ENCODE measurements at places on chromosomes 5 and 9. TPM values are rescaled to one million over a fixed set of nuclear protein-coding genes. Genes with fewer than 3 reads are reported as not detected.

GRCh38 chr9:35903049-35903448, 3.0 kb upstream of the HRCT1 start:
- H3K36me3 ChIP-seq = no peaks in the 10 kb centered on the region
- peaks cover 40% of the 10 kb centered on the region for H3K4me1 ChIP-seq
- no peak for DNase-seq
- no peak overlapping the region for H3K27ac ChIP-seq
- H3K4me3 ChIP-seq = no peak overlapping the region

PKN3 gene
- 5.5 TPM for total RNA-seq

DNA sequence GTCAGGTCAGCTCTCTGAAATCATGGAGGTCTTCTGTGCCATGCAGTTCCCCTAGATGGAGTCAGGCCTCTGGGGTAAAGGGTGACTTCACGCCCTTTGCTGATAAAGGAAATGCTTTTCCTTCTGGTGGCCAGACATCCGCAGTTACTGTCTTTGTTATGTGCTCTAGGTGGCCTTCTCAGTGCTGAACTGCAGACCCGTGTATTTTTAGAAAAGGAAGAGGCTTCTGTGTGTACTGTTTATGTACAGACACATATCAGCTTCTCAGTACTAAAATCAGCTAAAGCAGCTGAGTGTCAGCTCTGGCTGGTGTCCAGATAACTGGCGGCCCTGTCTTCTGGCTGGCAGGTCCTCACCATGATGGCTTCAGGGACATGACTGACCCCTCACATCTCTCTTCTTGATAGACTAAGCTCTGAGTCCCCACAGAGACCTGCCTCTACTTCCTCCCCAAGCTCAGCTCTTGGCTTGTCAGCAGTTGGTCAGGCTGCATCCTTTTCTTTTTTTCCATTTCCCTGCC, 75.3 kb downstream of the ARHGAP26 start:
- no peaks in the 10 kb centered on the region for H3K36me3 ChIP-seq
- H3K27ac ChIP-seq = peak overlapping the region; percentile 61
- H3K4me1 ChIP-seq = peaks cover 19% of the 10 kb centered on the region
- DNase-seq = peak; percentile 41
- H3K27me3 ChIP-seq = no peaks in the 10 kb centered on the region
- no peak overlapping the region for H3K4me3 ChIP-seq

DNA sequence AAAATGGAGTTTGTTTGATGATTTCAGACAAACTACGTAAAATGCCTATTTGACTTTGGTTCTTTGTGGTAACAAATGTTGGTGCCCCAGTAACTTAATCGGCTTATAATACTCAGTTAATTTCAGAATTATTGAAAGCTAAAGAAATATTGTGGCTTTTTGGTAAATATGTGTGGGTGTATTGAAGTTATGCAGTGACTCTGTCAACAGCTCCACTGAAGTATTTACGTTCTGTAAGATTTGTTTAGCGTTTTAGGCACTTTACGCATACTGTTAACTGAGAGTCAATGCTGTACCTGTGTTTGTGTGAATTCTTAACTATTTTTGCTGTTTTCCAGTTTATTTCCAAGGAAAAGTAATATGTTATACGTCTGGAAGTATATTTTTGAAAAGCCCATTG, 2.2 kb downstream of the RAD23B start:
- peak; percentile 7 for DNase-seq
- peak overlapping the region; percentile 85 for H3K4me3 ChIP-seq
- H3K4me1 ChIP-seq = no peaks in the 10 kb centered on the region

DNA sequence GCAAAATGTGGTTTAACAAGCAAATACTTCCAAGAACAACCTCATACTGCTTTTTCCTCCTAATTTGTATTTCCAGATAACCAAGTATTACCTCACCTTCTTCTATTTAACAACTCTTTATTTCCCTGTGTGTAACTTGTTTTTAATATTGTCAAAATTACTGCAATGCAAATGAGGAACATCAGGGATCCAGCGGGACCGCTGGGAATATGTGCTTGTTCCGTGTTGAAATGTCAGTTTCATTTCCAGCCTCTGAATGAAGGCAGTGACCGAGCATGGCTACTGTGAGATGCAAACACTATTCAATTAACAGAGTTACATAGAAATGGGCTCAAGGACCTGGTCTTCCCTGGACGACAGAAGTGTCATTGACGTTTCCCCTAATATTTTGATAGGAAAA, 110.8 kb upstream of the CTSL start:
- no peak for DNase-seq
- H3K27ac ChIP-seq = no peak overlapping the region
- H3K27me3 ChIP-seq = no peaks in the 10 kb centered on the region
- H3K4me1 ChIP-seq = peaks cover 16% of the 10 kb centered on the region

CTSL gene
- 84.5 TPM for total RNA-seq

- H3K4me3 ChIP-seq = no peak overlapping the region
- peaks cover 2% of the 10 kb centered on the region for H3K4me1 ChIP-seq
- H3K36me3 ChIP-seq = no peaks in the 10 kb centered on the region
Measured at GRCh38 chr5:33745101-33745770, 146.6 kb downstream of the ADAMTS12 start.

- no peaks in the 10 kb centered on the region for H3K4me1 ChIP-seq
- no peaks in the 10 kb centered on the region for H3K36me3 ChIP-seq
- H3K4me3 ChIP-seq = no peak overlapping the region
- no peaks in the 10 kb centered on the region for H3K27me3 ChIP-seq
Measured at GRCh38 chr9:69933445-69933844, 110.2 kb upstream of the MAMDC2 start.

HAUS6 gene
- 20.3 TPM for total RNA-seq

DNA sequence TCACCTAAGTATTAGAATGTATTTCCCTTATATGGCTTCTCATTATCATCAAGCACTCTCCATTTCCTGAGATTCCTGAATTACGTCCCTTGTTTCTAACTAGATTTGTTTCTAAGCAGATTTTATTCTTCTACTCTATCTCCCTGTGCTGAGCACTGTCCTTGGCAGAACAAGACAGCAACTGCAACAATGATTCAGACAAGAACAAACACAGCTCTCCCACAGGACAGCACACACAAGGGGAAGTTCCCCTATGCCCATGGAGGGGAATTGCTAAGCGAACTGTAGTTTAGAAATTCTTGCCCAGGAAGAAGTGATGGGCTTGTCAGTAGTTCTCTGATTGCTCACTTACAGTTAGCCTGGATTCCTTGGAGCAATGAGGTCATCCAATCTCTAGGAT, 759.9 kb downstream of the DTWD2 start:
- H3K4me1 ChIP-seq = no peaks in the 10 kb centered on the region
- H3K36me3 ChIP-seq = no peaks in the 10 kb centered on the region
- no peaks in the 10 kb centered on the region for H3K27me3 ChIP-seq
- no peak overlapping the region for H3K27ac ChIP-seq
- DNase-seq = no peak

MORN5 gene
- total RNA-seq = 18.7 TPM

- no peak for DNase-seq
- no peaks in the 10 kb centered on the region for H3K4me1 ChIP-seq
- H3K36me3 ChIP-seq = no peaks in the 10 kb centered on the region
- H3K27ac ChIP-seq = no peak overlapping the region
Measured at GRCh38 chr5:157603333-157604190, 28.0 kb upstream of the ADAM19 start.

EGR1 gene
- 18.0 TPM for total RNA-seq

DNA sequence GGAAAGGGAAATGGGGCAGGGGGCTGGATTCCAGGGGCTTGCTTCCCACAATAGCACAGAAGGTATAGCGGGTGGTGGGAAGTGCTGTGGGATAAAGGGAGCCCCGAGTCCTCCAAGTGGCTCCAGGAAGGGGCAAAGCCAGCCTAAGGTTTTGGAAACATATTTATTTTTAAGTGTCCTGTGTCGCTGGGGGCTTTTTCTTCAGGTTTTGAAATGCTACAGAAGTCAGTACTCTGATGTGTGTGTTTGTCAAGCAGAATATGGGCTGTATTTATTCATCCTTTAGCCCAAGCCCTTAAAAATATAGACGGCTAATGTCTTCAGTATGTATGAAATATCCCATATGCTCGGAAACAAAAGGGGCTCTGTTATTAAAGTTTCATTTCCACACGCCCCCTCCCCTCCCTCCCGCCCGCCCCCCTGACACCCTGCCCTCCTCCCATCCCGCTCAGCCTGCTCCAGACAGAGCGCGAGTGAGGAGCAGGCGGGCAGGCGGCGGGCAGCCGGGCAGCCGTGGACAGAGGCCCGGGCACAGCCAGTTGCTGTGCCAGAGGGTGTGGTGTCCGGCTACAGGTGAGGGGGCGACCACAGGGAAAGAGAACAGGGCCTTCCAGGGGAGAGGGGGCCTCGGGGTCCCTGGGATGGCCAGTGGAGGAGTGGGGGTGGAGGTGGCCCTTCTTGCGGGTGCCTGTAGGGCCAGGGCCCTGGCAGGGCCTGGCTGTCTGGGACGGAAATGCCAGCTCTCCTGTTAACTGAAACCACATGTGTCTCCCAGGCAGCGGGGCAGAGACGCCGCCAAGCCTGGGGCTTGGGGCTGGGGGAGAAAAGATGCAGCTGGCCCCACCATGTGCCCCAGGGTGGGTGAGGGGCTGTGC, 39.6 kb upstream of the SYNPO start:
- H3K27ac ChIP-seq = peak overlapping the region; percentile 92
- no peaks in the 10 kb centered on the region for H3K27me3 ChIP-seq
- no peaks in the 10 kb centered on the region for H3K36me3 ChIP-seq
- peak overlapping the region; percentile 40 for H3K4me3 ChIP-seq

GRCh38 chr5:77294185-77294584, 83.7 kb downstream of the PDE8B start:
- no peaks in the 10 kb centered on the region for H3K27me3 ChIP-seq
- H3K36me3 ChIP-seq = no peaks in the 10 kb centered on the region

GRCh38 chr5:171839112-171839511, 53.5 kb downstream of the SMIM23 start:
- no peak overlapping the region for H3K27ac ChIP-seq
- DNase-seq = no peak
- H3K4me3 ChIP-seq = no peak overlapping the region
- no peaks in the 10 kb centered on the region for H3K27me3 ChIP-seq
- H3K4me1 ChIP-seq = no peaks in the 10 kb centered on the region
- H3K36me3 ChIP-seq = no peaks in the 10 kb centered on the region

GRCh38 chr9:109919736-109920408, 139.9 kb downstream of the PALM2AKAP2 start:
- no peaks in the 10 kb centered on the region for H3K4me1 ChIP-seq
- no peak overlapping the region for H3K4me3 ChIP-seq
- no peaks in the 10 kb centered on the region for H3K27me3 ChIP-seq
- no peak for DNase-seq

GRCh38 chr5:83718936-83719495, 1.6 kb downstream of the HAPLN1 start:
- H3K36me3 ChIP-seq = no peaks in the 10 kb centered on the region
- DNase-seq = no peak
- no peak overlapping the region for H3K27ac ChIP-seq
- H3K4me3 ChIP-seq = no peak overlapping the region
- H3K4me1 ChIP-seq = peaks cover 7% of the 10 kb centered on the region

- no peaks in the 10 kb centered on the region for H3K36me3 ChIP-seq
- peak; percentile 52 for DNase-seq
- H3K27me3 ChIP-seq = no peaks in the 10 kb centered on the region
- peak overlapping the region; percentile 3 for H3K27ac ChIP-seq
- peaks cover 3% of the 10 kb centered on the region for H3K4me1 ChIP-seq
Measured at GRCh38 chr9:107972346-107972745, 482.8 kb upstream of the KLF4 start.

DNA sequence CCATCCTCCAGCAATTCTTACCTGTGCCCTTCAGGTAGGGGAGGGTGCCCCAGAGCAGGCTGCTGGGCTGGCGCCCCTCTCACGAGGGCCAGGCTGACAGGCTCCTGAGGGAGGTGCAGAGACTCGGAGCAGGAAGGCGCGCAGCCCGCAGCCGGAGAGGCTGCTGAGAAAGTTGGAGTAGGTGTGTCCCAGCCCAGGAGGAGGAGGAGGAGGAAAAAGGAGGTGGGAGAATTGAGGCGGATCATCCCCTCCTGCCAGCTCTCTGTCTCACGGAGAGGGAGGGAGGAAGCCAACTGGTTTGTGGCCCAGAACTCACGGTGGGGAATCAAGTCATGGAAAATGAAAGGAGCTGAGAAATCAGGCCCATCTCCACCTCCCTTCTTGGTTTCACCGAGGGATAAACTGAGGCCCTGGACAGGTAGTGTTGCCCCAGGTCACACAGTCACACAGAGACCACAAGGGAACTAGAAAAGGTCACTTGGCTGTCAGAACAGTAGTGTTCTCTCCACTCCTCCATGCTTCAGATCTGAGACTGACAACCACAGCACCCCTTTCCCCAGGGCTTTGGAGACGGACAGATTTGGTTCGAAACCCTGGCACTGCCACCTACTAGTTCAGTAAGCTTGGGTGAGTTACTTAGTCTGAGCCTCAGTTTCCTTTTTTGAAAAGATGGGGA, at the start of gene FAT2:
Gene FAT2 (minus strand): TSS at position 188 of the 676 bp plus-strand sequence. CDS start 22,400 bp downstream, outside the sequence.
- no peaks in the 10 kb centered on the region for H3K36me3 ChIP-seq
- no peak within 1 kb of the TSS for H3K4me3 ChIP-seq
- H3K27ac ChIP-seq = no peak within 1 kb of the TSS
- no peak for DNase-seq
- H3K4me1 ChIP-seq = peaks cover 14% of the 10 kb centered on the region

DNA sequence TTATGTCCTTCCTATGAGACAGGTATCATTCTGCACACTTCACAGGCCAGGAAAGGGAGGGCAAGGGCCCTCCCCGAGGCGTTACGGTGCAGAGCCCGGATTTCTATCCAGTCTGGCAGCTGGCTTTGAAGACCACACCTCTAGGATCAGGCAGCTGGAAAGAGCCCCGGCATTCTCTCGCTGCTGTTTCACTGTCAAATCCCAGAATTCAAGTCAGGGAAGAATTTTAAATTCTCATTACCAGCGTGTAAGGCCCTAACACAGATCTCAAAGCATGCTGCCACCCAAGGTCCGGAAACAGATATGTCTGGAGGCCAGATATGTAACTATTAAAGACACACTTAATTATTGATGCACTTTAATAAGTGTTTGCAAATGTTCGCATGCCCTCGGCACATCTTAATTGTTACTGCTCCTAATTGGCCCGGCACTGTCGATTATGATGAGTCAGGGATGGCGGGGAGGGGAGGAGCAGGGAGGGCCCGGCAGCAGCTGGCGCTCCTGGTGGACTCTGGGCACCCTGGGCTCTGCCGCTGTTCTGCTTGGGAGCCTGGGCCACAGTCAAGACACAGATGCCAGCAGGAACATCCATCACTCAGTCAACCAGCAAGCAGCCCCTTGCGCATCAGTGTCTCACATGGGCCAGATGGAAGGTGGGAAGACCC, 76.3 kb upstream of the BARHL1 start:
- H3K4me3 ChIP-seq = no peak overlapping the region
- DNase-seq = no peak
- H3K27me3 ChIP-seq = peaks cover 22% of the 10 kb centered on the region
- peaks cover 21% of the 10 kb centered on the region for H3K4me1 ChIP-seq
- H3K36me3 ChIP-seq = no peaks in the 10 kb centered on the region

GRCh38 chr9:105039175-105039799, 111.3 kb upstream of the ABCA1 start:
- no peak overlapping the region for H3K27ac ChIP-seq
- DNase-seq = no peak

PCDHGB3 gene
- total RNA-seq = 8.3 TPM

DNA sequence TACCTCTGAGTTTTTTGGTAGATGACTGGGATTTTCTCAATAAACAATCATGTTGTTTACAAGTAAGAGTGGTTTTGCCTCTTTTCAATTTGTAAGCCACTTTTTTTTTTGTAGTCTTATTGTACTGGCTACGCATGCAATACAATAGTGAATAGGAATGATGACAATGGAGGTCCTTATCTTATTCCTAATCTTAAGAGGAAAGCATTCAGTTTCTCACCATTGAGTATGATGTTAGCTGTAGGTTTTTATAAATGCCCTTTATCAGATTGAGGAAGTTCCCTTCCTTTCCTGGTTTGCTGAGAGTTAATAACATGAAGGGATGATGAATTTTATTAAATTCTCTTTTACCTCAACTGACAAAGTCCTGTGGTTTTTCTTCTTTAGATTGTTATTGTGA, 155.2 kb downstream of the ADAMTSL1 start:
- no peak overlapping the region for H3K4me3 ChIP-seq
- H3K27me3 ChIP-seq = no peaks in the 10 kb centered on the region
- H3K36me3 ChIP-seq = no peaks in the 10 kb centered on the region
- H3K4me1 ChIP-seq = peaks cover 5% of the 10 kb centered on the region
- no peak overlapping the region for H3K27ac ChIP-seq
- no peak for DNase-seq
